Naive B cell (primary cell): ENCODE measurements at places on chromosomes 13 and 19. TPM values are rescaled to one million over a fixed set of nuclear protein-coding genes. Genes with fewer than 3 reads are reported as not detected.
A peak's percentile ranks its signal among the peaks of the same experiment; 100 is the strongest.

Gene C19orf85
- not detected for polyA plus RNA-seq

Gene ICAM5
- polyA plus RNA-seq = not detected

GRCh38 chr13:30119476-30119875 is 187.9 kb downstream of the KATNAL1 start:
- DNase-seq = no peak
- H3K36me3 ChIP-seq = no peaks in the 10 kb centered on the region
- no peak overlapping the region for H3K4me3 ChIP-seq
- no peak overlapping the region for H3K27ac ChIP-seq
- H3K4me1 ChIP-seq = peaks cover 31% of the 10 kb centered on the region

- H3K4me1 ChIP-seq = no peaks in the 10 kb centered on the region
- no peak overlapping the region for H3K27ac ChIP-seq
- H3K4me3 ChIP-seq = peak overlapping the region; percentile 54
- H3K36me3 ChIP-seq = no peaks in the 10 kb centered on the region
- no peak for DNase-seq
- H3K27me3 ChIP-seq = peaks cover 16% of the 10 kb centered on the region
These were observed 13.7 kb upstream of the SCEL start for GRCh38 chr13:77521595-77522367.

DNA sequence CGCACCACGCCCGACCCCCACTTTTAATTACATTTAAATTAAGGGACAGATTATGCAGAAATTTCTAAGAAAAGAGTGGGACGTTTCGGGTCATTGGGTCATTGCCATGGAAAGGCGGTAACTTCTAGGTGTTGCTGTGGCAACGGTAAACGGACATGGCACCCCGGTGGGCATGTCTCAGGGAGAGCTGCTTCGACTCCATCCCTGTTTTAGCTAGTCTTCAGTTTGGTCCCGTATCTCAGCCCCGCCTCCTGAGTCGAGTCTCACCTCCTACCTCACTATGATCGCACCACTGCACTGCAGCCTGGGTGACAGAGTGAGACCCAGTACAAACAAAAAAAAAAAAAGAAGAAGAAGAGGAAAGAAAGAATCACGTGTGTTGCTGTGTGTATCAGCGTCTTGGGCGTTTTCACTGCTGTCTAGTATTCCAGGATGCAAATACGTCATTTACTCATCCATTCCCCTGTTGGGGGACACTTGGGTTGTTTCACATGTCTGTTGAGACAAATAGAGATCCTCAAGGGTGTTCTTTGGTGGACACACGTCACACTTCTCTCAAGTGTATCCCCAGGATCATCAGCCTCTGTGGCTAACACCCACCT is 41.7 kb downstream of the CELF5 start:
- peaks cover 15% of the 10 kb centered on the region for H3K27me3 ChIP-seq
- H3K4me3 ChIP-seq = no peak overlapping the region

GRCh38 chr19:4115818-4116385 is 8.0 kb downstream of the MAP2K2 start:
- peak overlapping the region; percentile 93 for H3K4me3 ChIP-seq
- no peak overlapping the region for H3K27ac ChIP-seq
- peaks cover 5% of the 10 kb centered on the region for H3K36me3 ChIP-seq
- no peak for DNase-seq
- no peaks in the 10 kb centered on the region for H3K27me3 ChIP-seq
- H3K4me1 ChIP-seq = peaks cover 45% of the 10 kb centered on the region

DNA sequence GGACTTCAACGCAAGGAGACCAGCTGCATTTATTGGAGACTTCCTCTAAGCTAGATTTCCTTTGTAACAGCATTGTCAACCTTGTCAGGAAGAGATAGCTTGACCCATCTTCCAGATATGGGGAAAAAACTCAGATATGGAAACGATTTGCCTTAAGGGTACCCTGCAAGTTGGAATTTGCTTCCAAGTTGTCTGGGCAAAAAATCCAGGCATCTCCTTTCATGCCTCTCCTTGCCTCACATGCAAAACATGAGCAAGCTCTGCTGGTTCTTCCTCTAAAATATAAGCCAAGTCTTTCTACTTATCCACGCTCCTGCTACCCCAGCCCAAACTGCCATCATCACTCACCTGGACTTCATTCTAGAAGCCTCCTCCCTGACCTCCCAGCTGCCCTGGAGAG is 6.4 kb upstream of the DNMT1 start:
- H3K4me1 ChIP-seq = peaks cover 7% of the 10 kb centered on the region
- no peak overlapping the region for H3K4me3 ChIP-seq
- H3K27me3 ChIP-seq = no peaks in the 10 kb centered on the region
- no peak for DNase-seq
- H3K36me3 ChIP-seq = no peaks in the 10 kb centered on the region
- no peak overlapping the region for H3K27ac ChIP-seq

DNA sequence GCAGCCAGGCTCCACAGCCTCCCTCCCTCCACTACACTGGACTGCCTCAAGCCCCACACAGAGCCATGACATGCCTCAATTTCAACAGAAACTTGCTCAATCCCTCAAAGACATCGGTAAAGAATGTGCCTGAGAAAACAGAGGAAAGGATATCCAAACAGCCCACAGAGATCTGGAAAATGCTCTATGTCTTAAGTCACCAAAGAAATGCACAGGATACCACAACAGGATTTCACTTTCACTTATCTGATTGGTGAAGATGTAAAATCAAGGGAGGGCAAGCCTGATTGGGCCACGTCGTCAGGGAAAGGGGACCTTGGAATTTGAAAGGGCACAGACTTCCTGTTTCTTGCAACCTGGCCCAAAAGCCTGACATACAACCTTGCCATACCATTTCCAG is 14.2 kb downstream of the CACNA1A start:
- peaks cover 35% of the 10 kb centered on the region for H3K27me3 ChIP-seq
- H3K36me3 ChIP-seq = no peaks in the 10 kb centered on the region
- DNase-seq = no peak
- no peak overlapping the region for H3K27ac ChIP-seq

DNA sequence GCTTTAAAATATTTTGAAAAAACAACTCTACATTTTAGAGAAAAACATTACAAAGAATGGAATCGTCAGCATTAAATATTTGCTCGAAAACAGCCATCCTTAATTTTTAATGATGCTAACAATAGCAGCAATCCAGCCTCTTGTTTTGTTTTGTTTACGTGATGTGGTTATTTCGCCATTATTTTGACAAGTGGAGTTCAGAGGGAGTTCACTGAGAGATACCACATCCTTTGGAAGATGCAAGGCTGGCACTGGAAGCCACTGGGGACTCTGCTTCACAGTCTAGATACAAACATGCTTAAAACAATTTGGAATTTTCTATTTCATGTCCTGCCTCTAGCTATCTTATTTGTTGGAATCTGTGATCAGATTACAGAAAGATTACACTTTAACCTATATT is 556.3 kb downstream of the PCDH17 start:
- no peak overlapping the region for H3K27ac ChIP-seq
- no peak overlapping the region for H3K4me3 ChIP-seq
- H3K4me1 ChIP-seq = no peaks in the 10 kb centered on the region

- DNase-seq = no peak
- H3K27me3 ChIP-seq = no peaks in the 10 kb centered on the region
- H3K4me3 ChIP-seq = no peak overlapping the region
- H3K36me3 ChIP-seq = peaks cover 21% of the 10 kb centered on the region
- H3K4me1 ChIP-seq = peaks cover 3% of the 10 kb centered on the region
- H3K27ac ChIP-seq = no peak overlapping the region
These were observed 14.4 kb downstream of the MICOS13 start for GRCh38 chr19:5665781-5666513.

- H3K4me3 ChIP-seq = no peak overlapping the region
- no peak overlapping the region for H3K27ac ChIP-seq
- DNase-seq = no peak
- peaks cover 7% of the 10 kb centered on the region for H3K36me3 ChIP-seq
These were observed 37.6 kb downstream of the ARHGEF18 start for GRCh38 chr19:7386308-7386707.

DNA sequence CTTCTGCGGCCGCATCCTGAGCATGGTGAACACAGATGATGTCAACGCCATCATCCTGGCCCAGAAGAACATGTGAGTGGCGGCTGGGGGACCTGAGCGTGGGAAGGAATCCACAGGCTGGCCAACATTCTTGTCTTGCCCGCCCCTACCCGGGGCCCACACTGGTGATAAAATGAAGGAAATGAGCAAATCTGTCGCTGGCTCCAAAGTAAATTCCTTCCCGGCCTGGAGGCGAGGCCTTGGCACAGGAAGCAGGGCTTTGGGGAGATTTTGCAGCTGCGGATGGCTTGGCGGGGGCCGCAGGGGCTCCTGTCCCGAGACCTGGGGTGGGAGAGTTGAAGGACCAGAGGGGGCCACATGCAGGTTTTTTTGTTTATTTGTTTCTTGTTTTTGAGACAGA is 4.4 kb downstream of the KXD1 start:
- no peak for DNase-seq
- H3K36me3 ChIP-seq = peaks cover 5% of the 10 kb centered on the region
- peaks cover 21% of the 10 kb centered on the region for H3K4me1 ChIP-seq

DNA sequence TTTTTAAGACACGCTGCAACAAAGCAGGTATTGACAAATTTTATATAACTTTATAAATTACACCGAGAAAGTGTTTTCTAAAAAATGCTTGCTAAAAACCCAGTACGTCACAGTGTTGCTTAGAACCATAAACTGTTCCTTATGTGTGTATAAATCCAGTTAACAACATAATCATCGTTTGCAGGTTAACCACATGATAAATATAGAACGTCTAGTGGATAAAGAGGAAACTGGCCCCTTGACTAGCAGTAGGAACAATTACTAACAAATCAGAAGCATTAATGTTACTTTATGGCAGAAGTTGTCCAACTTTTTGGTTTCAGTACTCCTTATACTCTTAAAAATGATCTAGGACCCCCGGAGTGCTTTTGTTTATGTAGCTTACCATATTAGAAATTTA is 1.2 kb downstream of the BRCA2 start:
- peaks cover 18% of the 10 kb centered on the region for H3K4me1 ChIP-seq
- H3K27ac ChIP-seq = no peak overlapping the region
- H3K4me3 ChIP-seq = peak overlapping the region; percentile 96
- H3K36me3 ChIP-seq = no peaks in the 10 kb centered on the region

- DNase-seq = no peak
- H3K36me3 ChIP-seq = no peaks in the 10 kb centered on the region
- no peak overlapping the region for H3K27ac ChIP-seq
- no peaks in the 10 kb centered on the region for H3K27me3 ChIP-seq
- H3K4me1 ChIP-seq = no peaks in the 10 kb centered on the region
These were observed 504.2 kb downstream of the RFC3 start for GRCh38 chr13:34322014-34322742.

- no peaks in the 10 kb centered on the region for H3K4me1 ChIP-seq
- H3K4me3 ChIP-seq = no peak overlapping the region
These were observed 9.1 kb downstream of the PCDH17 start for GRCh38 chr13:57640607-57641006.
